Dermis blood vessel endothelial cell (primary cell): ENCODE measurements at places on chromosomes 2 and 18. TPM values are rescaled to one million over a fixed set of nuclear protein-coding genes. Genes with fewer than 3 reads are reported as not detected.

- DNase-seq, result peak; percentile 12
Observed at GRCh38 chr2:134934641-134935040, 16.0 kb downstream of the CCNT2 start.

DNA sequence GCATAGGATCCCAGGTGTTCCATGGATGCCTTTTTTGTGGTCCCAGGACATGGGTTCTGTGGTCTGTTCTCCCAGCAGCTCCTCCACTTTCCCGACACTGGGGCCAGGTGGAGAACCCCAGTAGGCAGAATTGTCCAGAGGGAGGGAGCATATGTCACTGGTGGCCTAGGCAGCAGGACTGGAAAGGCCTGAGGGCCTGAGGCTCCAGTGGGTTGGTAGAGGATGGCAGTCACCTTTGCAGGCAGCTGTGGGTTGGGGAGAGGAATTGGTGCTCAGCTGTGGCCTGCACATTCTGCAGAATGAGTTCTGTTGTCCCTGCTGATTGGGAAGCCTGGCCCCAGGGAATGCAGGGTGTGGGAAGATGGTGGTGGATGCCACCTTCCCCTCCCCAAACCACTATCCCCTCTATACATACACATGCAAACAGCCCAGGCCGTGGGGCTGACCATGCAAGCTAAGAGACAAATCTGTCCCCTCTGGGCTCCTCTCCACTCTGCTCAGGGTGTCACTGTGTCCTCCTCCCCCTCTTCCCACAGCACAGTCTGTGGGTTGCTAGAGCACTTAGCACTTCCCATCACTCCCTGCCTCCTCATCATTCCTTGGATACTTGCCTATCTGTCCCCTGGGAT, 11.4 kb downstream of the CTIF start:
- no peak for DNase-seq

Gene SATB2
- total RNA-seq, result 0.33 and 0.85 TPM in 2 replicates

- DNase-seq, result no peak
Observed at GRCh38 chr2:117763804-117764203, 50.7 kb upstream of the DDX18 start.

- no peak for DNase-seq
Observed at GRCh38 chr2:172380436-172381274, 46.7 kb upstream of the ITGA6 start.

Gene PROKR1
- under 0.01 TPM in 1 of 2 replicates, not detected in the other for total RNA-seq

Gene UGT1A6
- 0.88 and 2.2 TPM in 2 replicates for total RNA-seq

DNA sequence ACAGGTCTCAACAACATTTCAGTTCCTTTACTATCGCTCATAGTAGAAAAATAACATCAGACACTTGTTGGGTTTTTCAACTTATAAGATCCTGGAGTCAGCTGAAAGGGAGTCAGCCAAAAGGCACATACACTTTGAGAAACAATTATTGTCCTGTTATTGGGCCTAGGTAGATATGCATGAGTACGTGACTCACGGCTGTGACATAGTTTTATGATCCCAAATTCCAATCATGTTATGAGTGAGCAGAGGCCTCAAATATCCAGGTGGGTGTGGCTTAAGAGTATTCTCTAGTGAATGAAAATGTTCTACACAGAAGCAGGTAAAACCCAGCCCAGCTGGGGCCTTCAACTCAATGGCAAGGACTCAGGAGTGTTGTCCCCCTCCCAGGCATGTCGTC, 27.2 kb downstream of the SERPINB8 start:
- no peak for DNase-seq

GRCh38 chr18:67410075-67411070, 106.1 kb downstream of the DSEL start:
- DNase-seq, result no peak

Gene LINC00305
- 0.14 TPM in 1 of 2 replicates, not detected in the other for total RNA-seq

- DNase-seq, result peak; percentile 84
Observed at GRCh38 chr2:159982270-159982669, 80.1 kb downstream of the PLA2R1 start.

DNA sequence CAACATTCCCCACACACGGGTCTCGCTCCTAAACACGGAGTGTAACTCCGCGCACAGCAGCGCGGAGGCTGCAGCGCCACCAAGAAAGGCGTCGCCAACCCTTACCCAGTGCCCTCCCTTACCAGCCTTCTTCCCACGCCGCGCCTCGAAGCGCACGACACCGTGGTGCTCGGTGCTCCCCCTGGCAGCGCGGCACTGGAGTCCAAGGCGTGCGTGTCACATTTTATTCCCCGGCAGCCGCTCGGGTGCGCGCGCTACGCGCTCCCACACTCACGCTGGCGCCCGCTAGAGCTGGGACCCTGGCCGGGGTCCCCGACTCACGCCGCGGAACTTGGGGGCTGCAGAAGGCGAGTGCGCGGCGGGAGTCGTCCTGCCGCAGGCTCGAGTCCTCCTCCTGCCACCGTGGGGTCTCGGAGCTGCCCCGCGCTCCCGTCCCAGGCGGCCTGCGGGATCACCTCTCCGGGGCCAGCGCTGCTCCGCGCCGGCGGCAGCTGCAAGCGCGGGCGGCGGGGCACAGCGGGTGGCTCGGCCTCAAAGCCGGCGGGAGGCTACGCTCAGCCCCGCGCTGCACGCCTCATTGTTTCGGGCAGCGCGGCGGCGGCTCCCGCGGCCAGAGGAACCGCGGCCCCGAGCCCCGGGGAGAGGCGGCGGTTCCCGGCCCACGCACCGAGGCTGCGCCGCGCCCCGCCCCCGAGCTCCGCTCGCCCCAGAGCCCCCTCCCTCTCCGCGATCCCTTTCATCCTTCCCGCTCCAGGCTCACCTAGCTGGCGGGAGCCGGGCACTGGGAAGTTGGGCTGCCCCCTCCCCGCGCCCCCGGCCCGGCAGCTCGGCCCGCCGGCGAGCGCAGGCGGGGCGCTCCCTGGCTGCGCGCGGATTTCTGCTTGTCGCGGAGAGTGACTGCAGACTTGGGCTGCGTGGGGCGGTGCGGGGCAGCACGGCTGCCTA, at the start of gene ST6GAL2:
Gene ST6GAL2, minus strand, starts transcription at position 197 of the 945 bp plus-strand sequence. CDS start 42,190 bp downstream, outside the sequence.
- no peak for DNase-seq

GRCh38 chr2:62362561-62362960, 143.4 kb downstream of the TMEM17 start:
- no peak for DNase-seq

DNA sequence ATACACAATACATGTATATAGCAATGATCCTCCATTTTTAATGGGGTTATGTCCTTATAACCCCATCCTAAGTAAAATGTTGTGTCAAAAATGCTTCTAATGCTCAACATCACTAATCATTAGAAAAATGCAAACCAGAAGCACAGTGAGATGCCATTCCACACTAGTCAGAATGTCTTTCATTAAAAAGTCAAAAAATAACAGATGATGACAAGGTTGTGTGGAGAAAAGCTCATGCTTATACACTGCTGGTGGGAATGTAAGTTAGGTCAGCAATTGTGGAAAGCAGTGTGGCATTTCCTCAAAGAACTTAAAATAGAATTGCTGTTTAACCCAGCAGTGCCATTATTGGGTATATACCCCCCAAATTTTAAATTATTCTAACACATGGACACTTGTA, 654.9 kb upstream of the CNTNAP5 start:
- no peak for DNase-seq

GRCh38 chr2:196103626-196104025, 35.0 kb upstream of the DNAH7 start:
- DNase-seq, result no peak

GRCh38 chr18:10440884-10441283, 13.6 kb upstream of the APCDD1 start:
- DNase-seq, result no peak

- no peak for DNase-seq
Observed at GRCh38 chr2:137658433-137658832, 305.8 kb upstream of the HNMT start.

Gene ANKRD62
- total RNA-seq, result not detected in 2 replicates

GRCh38 chr2:214401580-214401979, 9.3 kb upstream of the VWC2L start:
- DNase-seq, result no peak

Gene LOXL3
- 0.85 and 1.7 TPM in 2 replicates for total RNA-seq

- no peak for DNase-seq
Observed at GRCh38 chr2:43874776-43875451, 36.1 kb downstream of the ABCG8 start.

GRCh38 chr2:99938250-99938649, 204.1 kb downstream of the AFF3 start:
- DNase-seq, result no peak

GRCh38 chr18:30763902-30764350, 278.6 kb downstream of the DSC3 start:
- no peak for DNase-seq

Gene SPIRE1
- total RNA-seq, result 22.5 and 25.5 TPM in 2 replicates

DNA sequence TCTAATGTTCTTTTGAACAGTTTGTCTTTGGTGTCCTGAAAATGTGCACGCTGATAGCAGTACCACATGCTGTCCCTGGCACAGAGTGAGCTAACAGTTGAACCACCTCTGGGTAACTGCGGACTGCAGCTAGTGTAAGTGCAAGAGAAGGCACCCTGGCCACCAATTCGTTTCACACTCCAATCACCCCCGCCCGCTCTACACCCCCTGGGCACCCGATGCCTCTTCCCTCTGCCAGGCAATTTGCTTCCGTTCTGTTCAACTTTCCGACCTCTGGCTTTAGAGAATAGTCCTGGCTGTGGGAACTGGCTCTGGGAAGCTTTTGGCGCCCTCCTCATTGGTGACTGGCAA, 1.4 kb downstream of the DOCK10 start:
- peak; percentile 11 for DNase-seq

DNA sequence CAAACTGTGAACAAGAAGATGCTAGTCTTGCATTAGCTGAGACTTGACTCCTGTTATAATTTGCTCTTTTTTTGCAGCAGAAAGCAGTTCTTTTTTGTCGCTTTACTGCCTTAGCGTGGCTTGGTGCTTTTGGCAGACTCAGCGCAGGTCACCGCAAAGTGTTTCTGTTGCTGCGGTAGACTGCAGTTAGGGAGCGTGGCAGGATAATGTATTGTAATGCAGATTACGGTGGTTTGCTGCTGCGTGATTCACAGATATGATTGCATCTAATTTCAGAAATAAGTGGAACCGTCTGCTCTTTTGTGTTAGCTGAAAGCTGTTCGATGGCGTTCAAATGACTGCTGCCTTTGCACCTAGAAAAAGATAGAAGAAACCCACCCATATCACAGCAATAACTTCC, 131.6 kb upstream of the SATB2 start:
- DNase-seq, result no peak

Gene ACADL
- total RNA-seq, result under 0.01 and 0.19 TPM in 2 replicates

DNA sequence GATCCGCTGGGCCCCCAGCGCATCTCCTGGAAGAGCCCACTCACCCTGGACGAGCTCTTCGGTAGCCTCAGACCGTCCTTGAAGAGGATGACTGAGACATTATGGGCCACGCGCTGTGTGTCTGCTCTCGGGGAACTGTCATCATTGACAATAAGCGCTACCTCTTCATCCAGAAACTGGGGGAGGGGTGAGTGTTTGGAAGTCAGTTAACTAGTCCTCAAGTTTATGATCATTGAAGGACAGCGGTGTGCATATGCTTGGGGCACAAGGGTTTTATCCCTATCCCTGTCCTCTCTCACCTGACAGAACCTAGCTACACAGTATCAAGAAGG, 586 bp downstream of the STK16 start:
- no peak for DNase-seq

GRCh38 chr2:223860809-223861738, 23.7 kb upstream of the AP1S3 start:
- DNase-seq, result no peak

GRCh38 chr2:95310651-95311050, 13.5 kb downstream of the KCNIP3 start:
- no peak for DNase-seq

Gene SLC8A1
- 0.47 and 1.5 TPM in 2 replicates for total RNA-seq

GRCh38 chr2:70019096-70019495, 57.7 kb upstream of the ASPRV1 start:
- no peak for DNase-seq

DNA sequence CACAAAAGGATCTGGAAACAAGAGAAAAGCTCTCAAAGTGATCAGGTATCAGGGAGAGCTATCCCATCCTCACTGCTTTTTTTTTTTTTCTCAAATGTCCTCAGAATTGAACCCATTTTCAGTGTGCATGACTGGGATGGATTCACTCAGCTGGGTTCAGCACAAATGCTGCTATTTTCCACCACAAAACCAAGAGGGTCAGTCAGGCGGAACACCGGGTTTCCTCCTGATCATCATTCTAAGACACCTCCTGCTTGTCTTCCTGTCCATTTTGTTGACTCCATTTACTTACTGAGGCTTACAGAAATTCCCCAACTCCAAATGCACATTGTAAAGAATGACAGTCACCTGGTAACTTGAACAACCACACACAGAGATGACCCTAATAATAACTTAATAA, 39.9 kb downstream of the CYRIA start:
- DNase-seq, result no peak
